ENCODE measurements at places on chromosomes 3 and 15. TPM values are rescaled to one million over a fixed set of nuclear protein-coding genes. Genes with fewer than 3 reads are reported as not detected.

GRCh38 chr15:99306694-99307338 is 55.5 kb downstream of the LRRC28 start:
- H3K4me3 ChIP-seq, result no peak overlapping the region
- H3K27me3 ChIP-seq, result peaks cover 2% of the 10 kb centered on the region

DNA sequence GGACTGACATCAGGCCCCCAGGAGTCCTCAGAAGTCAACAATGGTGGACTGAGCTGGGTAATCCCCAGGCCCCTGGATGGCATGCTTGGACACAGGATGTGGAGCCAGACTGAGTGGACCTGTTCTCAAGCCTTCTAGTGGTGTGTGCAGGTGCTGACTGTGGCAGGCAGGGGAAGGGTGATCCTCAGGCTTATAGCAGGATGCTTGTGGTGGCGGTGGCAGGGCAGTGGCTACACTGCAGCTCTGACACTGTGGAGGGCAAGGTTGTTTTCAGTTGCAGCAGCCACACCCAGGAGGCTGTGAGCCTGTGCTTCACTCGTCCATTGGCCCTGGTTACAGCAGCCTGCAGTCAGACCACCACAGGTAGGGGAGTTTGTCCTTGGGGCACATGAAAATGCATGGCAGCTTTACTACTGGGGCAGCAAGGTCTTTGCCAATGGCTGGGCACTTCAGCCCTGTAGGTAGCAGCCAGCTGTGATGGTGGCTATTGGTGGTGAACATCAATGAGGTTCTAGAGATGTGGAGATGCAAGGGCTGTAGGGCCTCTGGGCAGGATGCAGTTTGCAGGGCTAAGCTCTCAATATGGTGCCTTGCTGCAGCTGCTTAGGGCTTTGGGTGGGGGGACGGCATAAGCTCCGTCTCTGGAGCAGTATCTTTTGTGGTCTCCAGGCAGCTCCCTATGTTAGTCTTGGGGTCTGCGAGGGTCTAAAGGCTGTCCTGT is 17.5 kb upstream of the MYO5A start:
- peaks cover 39% of the 10 kb centered on the region for H3K36me3 ChIP-seq
- H3K4me3 ChIP-seq, result peak overlapping the region; percentile 47
- DNase-seq, result no peak

GRCh38 chr3:135851201-135852081 is 114.1 kb upstream of the PPP2R3A start:
- no peak overlapping the region for H3K27ac ChIP-seq
- DNase-seq, result no peak
- H3K4me3 ChIP-seq, result no peak overlapping the region
- H3K4me1 ChIP-seq, result no peaks in the 10 kb centered on the region

DNA sequence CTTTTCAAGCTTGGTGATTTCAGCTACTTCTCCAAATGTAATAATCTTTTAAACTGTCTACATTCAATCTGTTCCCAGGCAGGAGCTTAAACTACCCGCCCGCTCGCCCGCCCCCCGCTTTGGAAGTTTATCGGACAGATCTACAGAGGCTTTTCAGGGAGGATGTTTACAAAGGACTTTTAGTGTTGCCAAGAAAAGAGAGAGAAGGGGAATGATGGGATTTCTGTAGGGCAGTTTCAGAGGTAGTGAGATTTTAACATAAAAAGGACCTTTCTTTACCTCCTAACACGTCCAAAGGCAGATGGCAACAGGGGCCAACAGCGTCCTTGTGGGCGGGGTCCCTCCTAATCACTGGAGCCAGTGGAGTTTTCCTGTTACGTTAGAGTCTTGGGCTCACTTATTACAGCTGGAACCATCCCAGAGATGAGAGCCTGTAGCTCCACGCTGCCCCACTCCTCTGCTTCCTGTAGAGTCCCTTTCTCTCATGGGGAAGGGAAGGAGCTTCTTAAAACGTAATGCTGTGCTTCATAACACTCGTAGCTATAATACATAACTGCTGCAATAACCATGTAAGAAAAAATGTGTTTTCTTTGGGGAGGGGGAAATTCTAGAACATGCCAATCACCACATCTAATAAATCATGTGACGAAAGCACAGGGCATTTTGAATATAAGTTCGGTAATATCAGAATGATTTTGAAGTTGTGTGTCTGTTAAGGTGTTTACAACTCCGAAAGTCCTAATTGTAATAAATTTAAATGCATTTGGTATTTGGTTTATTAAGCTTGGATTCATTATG is 30.9 kb downstream of the HES1 start:
- no peak overlapping the region for H3K4me3 ChIP-seq
- no peaks in the 10 kb centered on the region for H3K36me3 ChIP-seq
- H3K27me3 ChIP-seq, result peaks cover 1% of the 10 kb centered on the region
- H3K27ac ChIP-seq, result peak overlapping the region; percentile 76
- peaks cover 45% of the 10 kb centered on the region for H3K4me1 ChIP-seq

DNA sequence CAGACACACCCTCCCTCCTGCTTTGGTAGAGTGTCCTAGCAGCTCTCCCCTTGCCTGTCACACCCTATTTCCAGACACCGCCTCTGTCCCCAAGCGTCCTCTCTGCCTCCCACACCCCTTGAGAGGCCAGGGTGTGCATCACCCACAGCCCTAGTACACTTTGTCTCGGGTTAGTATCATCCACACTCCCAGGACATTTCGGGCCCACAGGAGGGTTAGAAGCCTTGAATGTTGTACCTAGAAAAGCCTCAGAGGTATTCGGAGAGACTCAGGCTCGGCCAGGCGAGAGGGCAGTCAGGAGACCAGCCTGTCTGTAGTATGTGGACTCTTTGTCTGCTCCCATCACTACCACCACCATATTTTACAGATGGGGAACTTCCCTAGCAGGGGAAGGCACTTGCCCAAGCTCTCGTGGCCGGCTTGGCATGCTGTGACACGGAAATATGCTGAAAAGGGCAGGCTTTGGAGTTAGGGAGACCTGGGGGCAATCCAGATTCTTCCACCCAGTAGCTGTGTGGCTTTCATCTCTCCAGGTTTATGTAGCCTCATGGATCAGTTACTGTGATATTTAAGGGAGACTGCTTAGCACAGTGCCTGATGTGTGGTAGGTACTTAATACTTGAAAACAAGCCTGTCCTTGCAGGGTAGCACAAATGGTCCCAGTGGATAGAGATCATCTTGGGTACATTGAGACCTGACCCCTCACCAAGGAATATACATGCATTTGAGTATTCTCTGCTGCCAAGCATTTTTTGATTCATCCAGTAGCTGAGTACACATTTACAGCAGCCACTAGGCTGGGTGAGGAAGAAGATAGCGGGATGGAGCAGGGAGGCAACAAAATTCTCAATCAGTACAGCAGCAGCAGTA is 1.4 kb downstream of the TMEM43 start:
- peaks cover 32% of the 10 kb centered on the region for H3K36me3 ChIP-seq
- H3K4me1 ChIP-seq, result peaks cover 34% of the 10 kb centered on the region
- peak overlapping the region; percentile 64 for H3K27ac ChIP-seq
- H3K4me3 ChIP-seq, result peak overlapping the region; percentile 99
- no peak for DNase-seq

DNA sequence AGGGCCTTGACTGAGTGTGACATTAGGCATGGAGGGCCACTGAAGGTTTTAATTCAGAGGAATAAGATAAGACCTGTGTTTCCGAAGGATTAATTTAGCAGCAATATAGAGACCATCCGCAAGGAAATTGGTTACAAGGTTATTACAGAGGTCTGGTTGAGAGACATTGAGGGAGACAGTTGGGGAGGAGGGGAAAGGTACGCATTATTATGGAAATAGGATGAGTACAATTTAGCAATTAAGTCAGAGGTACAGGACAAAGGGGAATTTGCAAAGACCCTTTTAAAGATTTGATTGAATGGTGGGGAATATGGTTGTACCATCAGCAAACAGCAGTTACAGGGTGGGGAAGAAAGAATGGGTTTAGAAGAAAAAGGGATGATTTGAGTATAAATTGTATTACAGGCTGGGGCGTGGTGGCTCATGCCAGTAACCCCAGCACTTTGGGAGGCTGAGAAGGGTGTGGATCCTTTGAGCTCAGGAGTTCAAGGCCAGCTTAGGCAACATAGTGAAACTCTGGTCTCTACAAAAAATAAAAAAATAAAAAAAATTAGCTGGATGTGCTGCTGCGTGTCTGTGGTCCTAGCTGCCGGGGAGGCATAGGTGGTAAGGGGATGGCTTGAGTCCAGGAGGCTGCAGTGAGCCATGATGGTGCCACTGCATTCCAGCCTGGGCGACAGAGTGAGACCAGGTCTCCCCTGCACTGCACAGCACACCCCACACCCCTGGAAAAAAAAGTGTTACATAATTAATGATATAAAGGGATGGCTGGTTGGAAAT is 11.3 kb downstream of the ARL8B start:
- no peaks in the 10 kb centered on the region for H3K36me3 ChIP-seq
- H3K4me3 ChIP-seq, result no peak overlapping the region
- H3K4me1 ChIP-seq, result peaks cover 3% of the 10 kb centered on the region
- no peak for DNase-seq
- peak overlapping the region; percentile 18 for H3K27ac ChIP-seq

- H3K4me1 ChIP-seq, result peaks cover 76% of the 10 kb centered on the region
- H3K27ac ChIP-seq, result peak overlapping the region; percentile 75
- H3K27me3 ChIP-seq, result peaks cover 10% of the 10 kb centered on the region
- H3K4me3 ChIP-seq, result peak overlapping the region; percentile 86
- H3K36me3 ChIP-seq, result peaks cover 32% of the 10 kb centered on the region
Measured at GRCh38 chr3:52495777-52496602, 852 bp downstream of the STAB1 start.

DNA sequence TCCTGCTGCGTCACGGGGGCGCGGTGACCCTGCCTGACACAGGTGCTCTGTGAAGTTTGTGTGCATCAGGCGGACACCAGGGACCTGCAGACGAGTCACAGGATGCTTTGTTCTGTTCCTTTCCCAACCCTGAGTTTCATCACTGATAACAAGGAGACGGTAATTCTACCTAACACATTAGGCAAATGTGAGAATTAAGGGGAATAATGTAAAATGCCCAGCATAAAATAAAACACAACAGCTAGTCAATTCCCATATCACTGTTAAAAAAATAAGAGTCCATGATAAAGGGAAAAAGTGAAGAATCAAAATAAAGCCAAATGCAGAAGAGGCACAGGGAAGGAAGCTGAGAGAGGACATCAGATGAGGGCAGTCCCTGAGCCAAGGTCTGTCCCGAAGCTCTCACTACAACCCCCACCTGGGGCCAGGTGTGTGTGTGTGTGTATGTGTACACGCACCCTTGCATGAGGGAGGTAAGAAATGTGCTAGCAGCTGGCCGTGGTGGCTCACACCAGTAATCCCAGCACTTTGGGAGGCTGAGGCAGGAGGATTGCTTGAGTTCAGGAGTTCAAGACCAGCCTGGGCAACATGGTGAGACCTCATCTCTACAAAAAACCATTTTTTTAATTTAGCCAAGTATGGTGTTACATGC is 27.5 kb downstream of the PLA2G4D start:
- no peaks in the 10 kb centered on the region for H3K36me3 ChIP-seq
- peaks cover 31% of the 10 kb centered on the region for H3K4me1 ChIP-seq
- H3K27ac ChIP-seq, result no peak overlapping the region
- H3K4me3 ChIP-seq, result no peak overlapping the region
- no peak for DNase-seq

GRCh38 chr15:99718421-99718820 is 14.8 kb downstream of the LYSMD4 start:
- H3K4me1 ChIP-seq, result peaks cover 23% of the 10 kb centered on the region
- no peak overlapping the region for H3K27ac ChIP-seq
- H3K4me3 ChIP-seq, result no peak overlapping the region

DNA sequence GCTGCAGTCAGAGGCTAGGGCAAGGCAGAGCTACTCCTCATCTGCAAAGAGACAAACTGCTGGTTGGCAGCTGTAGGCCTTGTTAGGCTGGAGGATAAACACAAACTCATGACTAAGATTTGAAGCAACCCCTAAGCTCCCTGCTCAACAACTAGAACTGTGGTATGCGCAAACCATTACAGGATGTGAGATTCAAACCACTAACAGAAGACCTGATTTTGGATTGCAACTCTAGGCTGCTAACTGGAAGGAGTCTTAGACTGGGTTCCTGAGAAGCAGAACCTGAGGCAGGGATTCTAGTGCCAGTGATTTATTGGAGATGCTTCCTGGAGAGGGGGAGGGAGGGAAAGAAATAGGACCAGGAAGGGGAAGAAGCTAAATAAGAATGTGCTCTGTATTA is 22.5 kb downstream of the CCR4 start:
- no peaks in the 10 kb centered on the region for H3K27me3 ChIP-seq
- H3K27ac ChIP-seq, result no peak overlapping the region
- no peak overlapping the region for H3K4me3 ChIP-seq
- peaks cover 15% of the 10 kb centered on the region for H3K4me1 ChIP-seq
- peaks cover 6% of the 10 kb centered on the region for H3K36me3 ChIP-seq

DNA sequence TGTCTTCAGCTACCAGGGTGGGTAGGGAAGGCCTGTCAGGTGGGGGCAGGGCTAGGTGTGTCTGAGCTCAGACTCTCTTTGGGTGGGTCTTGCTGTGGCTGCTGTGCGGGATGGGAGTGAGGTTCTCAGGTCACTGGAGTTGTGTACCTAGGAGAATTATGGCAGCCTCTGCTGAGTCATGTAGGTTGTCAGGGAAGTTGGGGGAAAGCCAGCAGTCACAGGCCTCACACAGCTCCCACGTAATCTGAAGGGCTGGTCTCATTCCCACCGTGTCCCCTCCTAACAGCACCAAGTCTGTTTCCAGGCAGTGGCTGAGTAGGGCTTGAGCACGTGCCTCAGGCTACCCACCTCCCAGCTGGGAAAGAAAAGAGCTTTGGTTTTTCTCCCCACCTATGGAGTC is 67.0 kb downstream of the CHCHD4 start:
- no peak overlapping the region for H3K4me3 ChIP-seq
- H3K27ac ChIP-seq, result no peak overlapping the region
- H3K27me3 ChIP-seq, result no peaks in the 10 kb centered on the region
- DNase-seq, result no peak
- no peaks in the 10 kb centered on the region for H3K4me1 ChIP-seq
- no peaks in the 10 kb centered on the region for H3K36me3 ChIP-seq

DNA sequence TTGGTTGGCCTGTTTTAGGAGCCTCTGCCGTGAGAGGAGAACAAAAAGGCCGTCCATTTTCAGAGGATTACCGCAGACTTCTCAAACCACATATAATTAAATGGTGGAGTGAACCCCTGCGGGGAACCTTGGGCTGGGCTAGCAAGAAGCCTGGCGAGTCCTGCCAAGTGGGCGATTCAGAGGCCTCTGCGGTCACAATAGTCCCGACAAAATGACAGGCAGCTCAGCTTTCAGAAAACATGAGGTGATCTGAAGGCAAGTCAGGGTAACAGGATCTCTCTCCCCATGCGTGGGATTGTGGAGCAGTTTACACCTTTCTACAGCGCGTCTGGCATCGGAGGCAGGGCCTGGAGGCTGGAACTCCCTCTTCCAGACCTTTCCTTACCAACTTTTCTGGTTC is 134.8 kb downstream of the ASB7 start:
- no peaks in the 10 kb centered on the region for H3K27me3 ChIP-seq
- no peak overlapping the region for H3K4me3 ChIP-seq
- no peaks in the 10 kb centered on the region for H3K36me3 ChIP-seq

Gene KNL1
- 9.5 TPM for total RNA-seq

Gene MITF
- total RNA-seq, result 1.7 TPM

Gene B3GALNT1
- total RNA-seq, result 6.6 TPM

Gene GPR62
- not detected for total RNA-seq

Gene RBP2
- total RNA-seq, result not detected

Gene VIPR1
- 5.4 TPM for total RNA-seq

Gene C2CD4A
- 0.18 TPM for total RNA-seq

All from endothelial cell (in vitro differentiated cells).